ENCODE measurements at places on chromosomes 11 and 22.

DNA sequence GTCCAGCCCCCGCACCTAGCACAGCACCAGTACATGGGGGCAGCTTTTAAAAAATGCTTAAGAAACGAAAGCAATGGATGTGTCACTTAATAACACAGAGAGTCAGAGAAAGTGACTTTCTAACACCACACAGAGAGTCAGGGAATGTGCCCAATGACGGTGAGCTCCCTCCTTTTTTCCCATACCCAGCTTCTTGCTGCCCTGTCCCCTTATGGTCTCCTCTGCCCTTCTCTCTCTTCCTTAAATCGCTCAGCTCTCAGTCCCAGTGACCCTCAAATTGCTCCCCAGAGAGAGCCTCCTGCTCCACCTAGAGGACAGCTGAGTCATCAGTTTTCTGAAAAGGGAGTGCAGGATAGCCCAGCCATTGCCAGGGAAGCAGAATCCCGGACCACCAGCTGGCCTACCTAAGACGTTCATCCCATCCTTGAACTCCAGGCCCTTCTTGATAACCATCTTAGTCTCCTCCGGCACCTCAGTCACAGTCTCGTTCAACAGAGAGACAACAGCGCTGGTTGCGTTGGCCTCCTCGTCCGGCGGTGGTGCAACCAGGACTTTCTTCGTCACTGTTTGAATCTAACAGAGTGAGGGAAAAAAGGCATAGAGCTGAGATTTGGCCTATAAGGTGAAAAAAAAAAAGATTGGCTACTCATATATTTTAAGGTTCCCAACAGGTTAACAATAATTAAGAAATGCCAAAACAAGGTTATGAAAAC lies 113.5 kb downstream of the SLC1A2 start:
- peak; percentile 14 for DNase-seq

DNA sequence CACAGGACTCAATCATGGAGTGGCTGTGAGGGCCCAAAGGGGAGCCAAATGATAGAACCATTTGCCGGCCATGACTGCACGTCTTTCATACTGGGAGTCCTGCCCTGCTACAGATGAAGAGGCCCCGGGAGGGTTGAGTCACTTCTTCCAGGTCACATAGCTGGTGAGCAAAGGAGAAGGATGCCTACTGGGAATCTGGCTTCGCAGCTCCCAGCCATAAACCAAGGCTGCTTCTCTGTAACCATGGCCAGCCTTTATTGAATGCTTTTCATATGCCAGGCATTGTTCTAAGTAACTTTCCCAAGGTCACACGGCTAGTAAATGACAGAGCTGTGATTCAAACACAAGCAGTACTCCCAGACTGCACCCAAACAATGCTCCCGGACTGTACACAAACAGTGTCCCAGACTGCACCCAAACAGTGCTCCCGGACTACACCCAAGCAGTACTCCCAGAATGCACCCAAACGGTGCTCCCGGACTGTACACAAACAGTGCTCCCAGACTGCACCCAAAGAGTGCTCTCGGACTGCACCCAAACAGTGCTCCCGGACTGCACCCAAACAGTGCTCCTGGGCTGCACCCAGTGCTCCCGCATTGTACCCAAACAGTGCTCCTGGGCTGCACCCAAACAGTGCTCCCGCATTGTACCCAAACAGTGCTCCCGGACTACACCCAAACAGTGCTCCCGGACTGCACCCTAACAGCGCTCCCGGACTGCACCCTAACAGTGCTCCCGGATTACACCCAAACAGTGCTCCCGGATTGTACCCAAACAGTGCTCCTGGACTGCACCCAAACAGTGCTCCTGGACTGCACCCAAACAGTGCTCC lies 89.8 kb downstream of the FBXO7 start:
- no peak for DNase-seq

GRCh38 chr11:63612181-63612580 lies 2.1 kb downstream of the PLAAT3 start:
- DNase-seq, result no peak

DNA sequence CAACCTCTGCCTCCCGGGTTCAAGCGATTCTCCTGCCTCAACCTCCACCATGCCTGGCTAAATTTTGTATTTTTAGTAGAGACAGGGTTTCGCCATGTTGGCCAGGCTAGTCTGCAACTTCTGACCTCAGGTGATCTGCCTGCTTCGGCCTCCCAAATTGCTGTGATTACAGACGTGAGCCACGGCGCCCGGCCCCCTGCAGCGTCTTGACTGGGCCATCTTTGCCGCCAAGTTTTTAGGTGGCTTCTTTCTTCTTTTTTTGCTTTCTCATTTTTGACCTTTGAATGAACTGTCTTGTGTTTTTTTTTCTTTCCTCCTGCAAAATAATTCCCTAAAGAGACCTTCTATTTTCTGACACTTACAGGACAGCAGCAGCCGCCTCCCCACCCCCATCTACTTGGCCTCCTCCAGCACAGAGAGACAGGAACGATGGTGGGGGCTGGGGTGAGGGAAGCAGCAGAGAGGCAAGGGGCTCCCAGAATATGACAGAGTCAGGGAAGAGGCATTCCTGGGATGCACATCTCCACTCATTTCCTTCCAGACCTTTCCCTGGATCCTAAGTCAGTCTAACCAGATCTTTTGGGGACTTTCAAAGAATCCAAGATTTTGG lies 92.6 kb upstream of the ALX4 start:
- no peak for DNase-seq

GRCh38 chr11:70296681-70297080 lies 26.2 kb downstream of the PPFIA1 start:
- no peak for DNase-seq

DNA sequence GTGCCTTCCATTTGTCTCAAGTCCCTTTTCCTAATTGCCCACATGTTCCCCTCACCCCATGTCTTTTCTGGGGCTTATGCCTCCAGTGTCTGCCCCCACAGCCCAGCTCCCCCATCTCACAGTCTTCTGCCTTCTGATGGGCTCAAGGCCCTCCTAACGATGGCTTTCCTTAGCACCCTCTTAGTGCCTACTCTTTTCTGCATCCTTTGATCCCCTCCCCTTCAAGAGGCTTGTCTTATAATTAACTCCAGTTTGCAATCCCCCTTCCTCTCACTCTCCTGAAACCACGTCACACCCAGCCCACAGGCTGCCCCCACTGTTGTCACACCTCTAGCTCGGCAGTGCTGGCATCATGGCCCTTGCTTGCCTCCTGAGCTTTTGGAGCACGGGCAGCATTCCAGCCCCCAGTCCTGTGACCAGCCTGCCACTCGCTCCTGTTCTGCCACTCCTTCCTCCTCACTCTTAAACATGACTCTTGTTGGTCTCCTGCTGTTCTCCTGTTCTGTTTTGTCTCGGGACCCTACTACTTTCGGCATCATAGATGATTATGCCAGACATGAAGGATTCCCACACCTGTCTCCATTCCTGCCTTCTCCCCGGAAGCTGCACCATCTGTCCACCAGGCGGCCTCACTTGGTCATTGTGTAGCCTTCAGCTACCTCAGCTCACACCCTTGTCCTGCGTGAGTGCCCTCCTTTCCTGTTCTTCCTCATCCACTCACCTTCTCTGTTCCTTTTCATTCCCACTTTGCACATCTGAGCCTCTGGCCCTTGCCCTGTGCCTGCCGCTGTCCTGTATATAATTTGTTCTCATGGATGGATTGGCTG lies 26.1 kb downstream of the UBE2L3 start:
- no peak for DNase-seq

DNA sequence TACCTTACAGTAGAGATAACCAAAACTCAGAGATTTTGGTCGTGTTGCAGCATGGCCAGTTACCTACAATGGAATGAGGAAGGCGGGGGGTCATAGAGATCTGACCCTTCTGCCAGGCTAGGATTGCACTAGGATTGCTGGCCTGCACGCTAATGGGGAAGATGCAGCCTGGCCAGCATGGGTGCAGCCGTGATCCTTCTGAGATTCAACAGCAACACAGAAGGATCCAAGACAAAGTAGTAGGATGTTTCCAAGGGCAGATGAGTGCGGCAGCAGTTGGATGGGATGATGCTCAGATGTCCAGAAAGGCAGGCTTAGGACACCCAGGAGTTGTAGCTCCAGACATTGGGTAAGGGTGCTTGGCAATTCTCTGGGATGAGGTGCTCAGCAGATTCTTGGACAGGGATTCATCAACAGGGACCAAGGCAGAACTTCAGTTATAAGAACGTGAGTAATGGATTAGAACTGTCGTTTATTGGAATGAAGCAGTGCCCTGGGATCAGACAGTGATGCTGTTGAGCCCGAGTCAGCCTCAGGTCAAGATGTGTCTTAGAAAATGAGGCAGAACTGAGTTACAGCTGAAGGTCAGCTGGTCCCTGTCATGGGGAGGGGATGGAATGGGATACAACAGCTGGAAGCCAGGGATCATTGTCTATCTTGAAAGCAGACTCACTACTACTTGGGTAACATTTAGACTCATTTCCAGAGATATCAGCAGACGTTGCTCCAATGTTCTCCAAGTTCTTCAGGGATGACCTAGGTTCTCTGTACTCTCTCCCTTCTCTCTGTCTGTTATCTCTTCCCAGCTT lies 71.0 kb downstream of the PARVA start:
- no peak for DNase-seq

- DNase-seq, result no peak
Measured at GRCh38 chr11:42528911-42529310, 782.9 kb upstream of the API5 start.

DNA sequence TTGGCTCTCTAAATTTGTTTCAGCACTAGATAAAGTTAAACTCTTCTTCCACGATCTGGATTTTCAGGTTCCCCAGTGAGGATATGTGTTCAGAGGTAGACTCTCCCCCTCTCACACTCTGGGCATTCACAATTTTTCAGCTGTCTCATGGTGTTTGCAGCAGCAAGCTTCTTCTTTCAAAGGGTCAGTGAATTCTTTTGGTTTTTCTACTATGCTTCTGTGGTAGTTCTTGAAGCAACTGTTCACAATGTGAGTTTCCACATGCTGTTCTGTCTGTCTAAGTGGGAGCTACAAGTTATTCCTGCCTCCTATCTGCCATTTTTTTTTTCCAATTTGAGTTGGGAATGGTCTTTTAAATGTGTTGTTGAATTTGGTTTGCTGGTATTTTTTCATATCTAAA lies 25.4 kb downstream of the CNTF start:
- DNase-seq, result no peak

DNA sequence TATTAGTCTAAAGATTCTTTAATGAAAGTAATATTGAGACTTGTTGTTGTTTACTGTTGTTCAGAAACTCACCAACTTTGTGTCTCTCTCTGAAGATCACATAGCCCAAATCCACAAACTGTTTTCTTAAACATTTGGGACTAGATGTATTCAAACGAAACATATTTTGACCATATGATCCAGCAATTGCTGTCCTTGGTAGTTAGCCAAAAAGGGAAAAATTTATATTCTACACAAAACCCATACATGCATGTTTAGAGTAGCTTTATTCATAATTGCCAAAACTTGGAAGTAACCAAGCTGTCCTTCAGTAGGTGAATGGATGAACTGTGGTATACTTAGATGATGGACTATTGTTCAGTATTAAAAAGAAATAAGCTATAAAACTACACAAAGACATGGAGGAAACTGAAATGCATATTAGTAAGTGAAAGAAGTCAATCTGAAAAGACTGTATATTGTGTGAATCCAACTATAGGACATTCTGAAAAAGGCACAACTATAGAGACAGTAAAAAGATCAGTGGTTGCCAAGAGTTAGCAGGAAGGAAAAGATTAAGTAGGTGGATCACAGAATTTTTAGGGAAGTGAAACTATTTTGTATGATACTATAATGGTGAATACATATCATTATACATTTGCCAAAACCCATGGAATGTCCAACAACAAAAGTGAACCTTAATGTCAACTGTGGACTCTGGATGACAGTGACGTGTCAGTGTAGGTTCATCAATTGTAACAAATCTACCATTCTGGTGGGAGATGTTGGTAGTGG lies 442.9 kb downstream of the INSC start:
- DNase-seq, result no peak

GRCh38 chr11:41377709-41378394 lies 81.6 kb downstream of the LRRC4C start:
- DNase-seq, result no peak

GRCh38 chr22:50601669-50602337 lies 1.2 kb downstream of the MAPK8IP2 start:
- no peak for DNase-seq

DNA sequence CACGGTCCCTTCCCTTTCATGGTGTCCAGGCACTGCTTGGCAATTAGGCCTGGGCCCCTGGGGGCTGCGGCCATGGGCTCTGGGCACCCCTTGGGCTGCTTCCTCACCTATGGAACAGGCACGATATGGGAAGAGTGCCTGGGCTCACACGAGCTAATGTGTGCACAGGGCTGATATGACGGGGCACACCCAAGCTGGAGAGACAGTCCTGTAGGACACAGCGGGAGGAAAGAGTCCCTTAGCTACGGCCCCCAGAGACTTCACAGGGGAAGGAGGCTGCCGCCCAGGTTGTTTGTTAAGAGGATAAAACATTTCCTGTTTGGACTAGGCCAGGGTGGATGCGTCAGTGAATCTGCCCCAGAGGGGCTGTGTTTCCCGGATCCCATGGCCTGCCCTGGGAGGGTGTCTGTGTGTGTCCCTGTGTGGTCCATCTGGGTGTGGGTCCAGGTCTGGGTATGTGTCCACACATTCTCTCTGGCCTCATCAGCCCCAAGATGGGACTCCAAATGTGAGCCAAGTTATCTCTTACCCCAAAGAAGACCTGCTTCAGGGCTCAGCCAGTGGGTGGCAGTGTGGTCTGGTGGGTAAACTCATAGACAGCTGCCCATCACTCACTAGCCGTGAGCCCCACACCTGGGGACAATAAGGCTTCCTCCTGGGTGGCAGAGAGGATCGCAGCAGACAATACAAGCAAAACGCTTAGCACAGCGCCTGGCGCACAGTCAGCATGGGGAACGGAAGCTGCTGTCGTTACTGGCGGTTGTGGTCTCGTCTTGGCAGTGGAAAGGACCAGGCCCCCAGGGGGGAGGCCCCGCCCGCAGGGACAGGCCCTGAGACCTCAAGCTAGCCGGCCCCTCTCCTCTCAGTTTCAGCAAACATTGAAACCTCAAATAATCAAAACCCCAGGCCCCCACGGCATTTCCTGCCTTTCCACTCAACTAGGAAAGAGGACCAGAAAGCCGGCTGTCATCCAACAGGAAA lies 3.2 kb upstream of the EMID1 start:
- DNase-seq, result peak; percentile 17

- DNase-seq, result no peak
Measured at GRCh38 chr11:121892131-121892681, 223.8 kb downstream of the BLID start.

All from activated CD8-positive, alpha-beta memory T cell treated with anti-CD3 and anti-CD28 coated beads for 4 hours (primary cell).